Suppressor macrophage treated with lipopolysaccharide for 1 hour (primary cell): ENCODE measurements at places on chromosomes 13 and 19.
A peak's percentile ranks its signal among the peaks of the same experiment; 100 is the strongest.

DNA sequence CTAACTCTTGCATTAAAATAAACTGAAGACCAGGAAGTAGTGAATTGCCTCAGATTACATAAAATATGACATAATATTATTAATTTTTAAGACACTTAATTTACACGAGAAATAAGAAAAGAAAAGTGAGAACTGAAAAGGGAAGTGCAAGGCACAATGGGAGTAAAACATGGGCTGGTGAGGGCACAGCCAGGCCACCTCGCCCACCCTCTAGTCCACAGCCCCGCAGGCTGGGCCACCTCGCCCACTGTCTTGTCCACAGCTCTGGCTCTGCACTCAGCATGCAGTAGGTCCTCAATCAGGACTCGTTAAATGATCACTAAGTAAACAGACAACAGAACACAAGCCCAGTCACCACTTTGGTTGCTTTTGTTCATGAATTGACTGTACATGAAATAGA lies 67.8 kb upstream of the ARHGEF7 start:
- DNase-seq: peak; percentile 41

- no peak for DNase-seq
Measured at GRCh38 chr13:30502237-30502636, 36.5 kb upstream of the HMGB1 start.

DNA sequence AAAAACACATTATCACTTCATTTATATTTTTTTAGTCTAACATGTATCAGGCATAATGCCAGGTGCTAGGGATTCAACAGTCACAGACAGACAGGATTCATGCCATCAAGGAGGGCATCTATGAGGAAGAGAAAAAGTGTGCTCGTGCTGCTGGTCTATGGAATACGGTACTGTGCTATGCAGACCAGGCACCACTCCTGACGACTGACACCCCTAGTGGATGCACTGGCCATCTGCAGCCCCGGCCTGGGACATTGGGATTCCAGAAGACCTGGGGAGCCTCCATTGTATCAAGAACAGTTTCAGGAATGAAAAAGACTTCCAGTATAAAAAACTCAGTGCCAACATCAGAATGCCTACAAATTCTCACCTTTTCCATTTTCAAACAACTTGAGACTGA lies 94.0 kb downstream of the KLF12 start:
- DNase-seq: no peak

GRCh38 chr13:79658333-79658975 lies 177.5 kb downstream of the NDFIP2 start:
- DNase-seq: no peak
